ENCODE measurements at places on chromosomes 3 and 15. TPM values are rescaled to one million over a fixed set of nuclear protein-coding genes. Genes with fewer than 3 reads are reported as not detected.

Gene SLC28A2
- not detected for total RNA-seq

Gene USP8
- 62.1 TPM for total RNA-seq

Gene B3GALNT1
- total RNA-seq, result 5.7 TPM

Gene AZI2
- 38.1 TPM for total RNA-seq

DNA sequence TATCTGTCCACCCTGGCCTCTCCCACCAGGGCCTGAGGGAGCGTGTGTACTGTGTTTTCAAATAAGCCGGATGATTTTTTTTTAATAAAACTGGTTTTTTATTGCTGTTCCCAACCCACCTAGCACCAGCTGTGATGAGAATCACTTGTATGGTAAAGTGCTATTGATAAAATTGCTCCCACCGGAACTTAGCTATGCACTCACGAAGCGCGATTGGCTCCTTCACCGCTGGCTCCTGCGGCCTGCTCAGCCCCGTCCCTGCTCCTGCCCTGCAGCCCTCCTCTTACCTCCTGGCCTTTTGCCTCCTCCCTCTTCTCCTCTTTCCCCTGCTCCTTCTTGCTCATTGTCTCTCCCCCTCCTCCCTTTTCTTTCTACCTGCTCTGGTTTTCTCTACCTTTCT lies 183.7 kb downstream of the TLE3 start:
- no peaks in the 10 kb centered on the region for H3K27me3 ChIP-seq
- peaks cover 74% of the 10 kb centered on the region for H3K4me1 ChIP-seq
- no peak for DNase-seq
- no peak overlapping the region for H3K4me3 ChIP-seq
- no peaks in the 10 kb centered on the region for H3K36me3 ChIP-seq

DNA sequence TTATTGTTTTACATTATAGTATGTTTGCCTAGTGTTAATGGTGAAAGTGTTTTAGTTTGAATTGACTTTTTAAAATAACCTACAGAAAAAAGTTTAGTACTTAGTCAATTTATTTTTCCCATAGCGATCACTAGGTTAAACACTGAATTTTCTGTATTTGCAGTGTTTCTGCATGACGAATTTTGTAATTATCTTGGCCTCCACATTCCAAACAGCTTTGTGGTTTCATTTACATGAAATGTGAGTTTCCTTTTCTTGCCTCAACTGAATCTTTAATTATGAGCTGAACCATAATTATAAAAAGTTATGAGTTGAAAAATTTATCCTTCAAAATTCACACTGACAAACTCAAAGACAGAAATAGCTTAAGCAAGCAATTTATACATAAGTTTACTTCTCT lies 235.5 kb downstream of the CTNNB1 start:
- no peaks in the 10 kb centered on the region for H3K36me3 ChIP-seq
- no peaks in the 10 kb centered on the region for H3K27me3 ChIP-seq
- H3K4me3 ChIP-seq, result no peak overlapping the region
- H3K4me1 ChIP-seq, result no peaks in the 10 kb centered on the region
- H3K27ac ChIP-seq, result no peak overlapping the region
- no peak for DNase-seq

GRCh38 chr15:80815106-80815505 lies 35.9 kb downstream of the CEMIP start:
- peaks cover 3% of the 10 kb centered on the region for H3K27me3 ChIP-seq
- no peaks in the 10 kb centered on the region for H3K4me1 ChIP-seq
- no peak overlapping the region for H3K27ac ChIP-seq
- no peak for DNase-seq
- no peaks in the 10 kb centered on the region for H3K36me3 ChIP-seq

GRCh38 chr3:108028896-108029295 lies 61.9 kb downstream of the CD47 start:
- H3K4me1 ChIP-seq, result no peaks in the 10 kb centered on the region
- no peaks in the 10 kb centered on the region for H3K36me3 ChIP-seq
- H3K27ac ChIP-seq, result no peak overlapping the region
- no peak for DNase-seq
- H3K4me3 ChIP-seq, result no peak overlapping the region

- no peak overlapping the region for H3K27ac ChIP-seq
- H3K4me1 ChIP-seq, result peaks cover 11% of the 10 kb centered on the region
- no peak for DNase-seq
- H3K27me3 ChIP-seq, result no peaks in the 10 kb centered on the region
- H3K4me3 ChIP-seq, result no peak overlapping the region
- H3K36me3 ChIP-seq, result no peaks in the 10 kb centered on the region
Observed at GRCh38 chr3:187169231-187169960, 27.9 kb upstream of the RTP1 start.

- no peaks in the 10 kb centered on the region for H3K4me1 ChIP-seq
- H3K4me3 ChIP-seq, result no peak overlapping the region
- H3K36me3 ChIP-seq, result no peaks in the 10 kb centered on the region
- no peak overlapping the region for H3K27ac ChIP-seq
Observed at GRCh38 chr15:93144463-93145236, 55.6 kb upstream of the RGMA start.
